NCI-H187 (cell line): ENCODE measurements at places on chromosomes 12 and 14.

GRCh38 chr12:38744041-38744440, 161.3 kb downstream of the CPNE8 start:
- DNase-seq = no peak

GRCh38 chr12:124363353-124363965, 68.6 kb downstream of the RFLNA start:
- no peak for DNase-seq

DNA sequence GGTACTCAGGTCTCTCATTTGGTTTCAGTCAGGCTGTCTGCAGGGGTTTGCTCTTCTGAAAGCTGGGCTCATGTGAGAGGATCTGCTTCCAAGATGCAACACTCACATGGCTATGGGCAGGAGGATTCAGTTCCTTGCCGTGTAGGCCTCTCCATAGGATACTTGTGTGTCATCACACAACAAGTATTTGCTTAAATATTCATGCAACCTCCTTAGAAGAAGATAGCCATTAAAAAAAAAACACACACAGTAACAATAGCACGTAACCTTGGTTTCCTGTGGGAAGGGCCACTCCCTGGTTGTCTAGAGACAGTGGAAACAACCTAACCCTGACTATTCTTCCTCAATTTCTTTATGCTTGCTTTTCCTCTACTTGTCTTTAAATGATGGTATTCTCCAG, 31.8 kb upstream of the CLEC4E start:
- no peak for DNase-seq

DNA sequence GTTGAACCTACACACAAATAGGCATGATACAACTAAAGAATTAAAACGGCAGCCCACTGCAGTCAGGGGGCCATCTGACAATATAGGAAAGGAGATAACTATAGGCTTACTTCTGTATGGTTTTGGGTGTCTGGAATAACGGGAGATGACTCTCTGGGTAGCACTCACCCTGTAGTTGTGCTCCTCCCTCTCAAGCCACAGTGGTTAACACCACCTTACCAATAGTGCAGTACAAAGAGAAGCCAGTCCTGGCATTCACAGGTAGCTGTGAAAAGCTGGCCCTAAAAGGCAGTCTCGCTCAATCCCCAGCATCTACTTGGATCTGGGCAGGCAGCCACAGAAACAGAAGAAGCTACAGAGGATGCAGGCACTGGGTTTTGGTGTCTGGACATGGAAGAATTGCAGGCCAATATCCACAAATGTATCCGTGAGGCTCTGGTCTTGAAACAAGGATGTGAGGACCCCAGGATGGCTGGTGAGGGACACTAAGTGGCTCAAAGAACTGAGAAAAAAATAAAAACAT, 93.0 kb downstream of the DPF3 start:
- no peak for DNase-seq

DNA sequence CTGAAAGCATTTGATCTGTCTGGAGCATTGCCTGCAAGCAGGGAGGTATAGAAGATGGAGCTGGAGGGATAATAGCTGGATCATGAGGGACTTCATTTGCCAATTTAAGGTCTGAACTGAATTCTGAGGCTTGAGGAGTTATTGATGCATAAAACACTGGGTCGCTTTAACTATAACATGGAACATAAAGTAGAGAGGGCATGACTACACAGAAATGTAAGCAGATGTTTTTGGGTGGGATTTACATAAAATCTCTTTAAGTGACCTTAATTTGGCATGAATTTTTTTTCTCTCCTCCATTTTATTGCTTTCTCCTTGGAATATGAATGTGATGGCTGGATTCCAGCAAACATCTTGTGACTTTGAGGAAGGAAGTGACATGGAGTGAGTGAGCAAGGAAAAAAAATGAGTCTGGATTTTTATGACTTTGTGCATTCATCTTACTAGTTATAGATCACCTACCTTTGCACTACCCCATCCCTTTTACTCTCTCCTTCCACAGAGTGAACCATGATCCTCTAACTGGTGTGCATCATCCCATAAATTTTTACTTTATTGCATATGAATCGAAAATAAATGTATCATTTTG, 356.0 kb downstream of the DUSP6 start:
- no peak for DNase-seq
